ENCODE measurements at places on chromosomes 3 and 15. TPM values are rescaled to one million over a fixed set of nuclear protein-coding genes. Genes with fewer than 3 reads are reported as not detected.

GRCh38 chr3:30855400-30856292, 38.8 kb downstream of the GADL1 start:
- DNase-seq = no peak

GRCh38 chr15:59998950-59999611, 5.0 kb upstream of the FOXB1 start:
- DNase-seq = no peak

GRCh38 chr3:31057891-31058290, 163.4 kb upstream of the GADL1 start:
- DNase-seq = no peak

DNA sequence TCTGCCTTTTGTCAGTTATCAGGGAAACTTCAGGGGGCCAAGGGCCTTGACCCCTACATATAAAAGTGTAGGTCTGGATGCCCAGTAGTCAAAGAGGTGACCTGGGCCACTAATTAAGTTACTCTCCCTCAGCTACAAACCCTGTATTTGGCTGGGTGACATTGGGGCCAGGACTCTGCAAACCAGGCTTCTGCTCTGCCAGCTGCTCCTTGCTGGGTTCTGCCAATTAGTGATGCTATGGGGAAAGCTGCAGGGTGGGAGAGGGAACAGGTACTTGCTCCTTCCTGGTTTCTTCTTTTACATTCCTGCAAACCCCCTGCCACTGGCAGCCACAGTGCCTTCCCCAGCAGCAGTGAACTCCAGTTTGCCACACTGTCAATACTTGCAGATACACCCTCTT, 179.2 kb downstream of the CADPS start:
- DNase-seq = no peak

DNA sequence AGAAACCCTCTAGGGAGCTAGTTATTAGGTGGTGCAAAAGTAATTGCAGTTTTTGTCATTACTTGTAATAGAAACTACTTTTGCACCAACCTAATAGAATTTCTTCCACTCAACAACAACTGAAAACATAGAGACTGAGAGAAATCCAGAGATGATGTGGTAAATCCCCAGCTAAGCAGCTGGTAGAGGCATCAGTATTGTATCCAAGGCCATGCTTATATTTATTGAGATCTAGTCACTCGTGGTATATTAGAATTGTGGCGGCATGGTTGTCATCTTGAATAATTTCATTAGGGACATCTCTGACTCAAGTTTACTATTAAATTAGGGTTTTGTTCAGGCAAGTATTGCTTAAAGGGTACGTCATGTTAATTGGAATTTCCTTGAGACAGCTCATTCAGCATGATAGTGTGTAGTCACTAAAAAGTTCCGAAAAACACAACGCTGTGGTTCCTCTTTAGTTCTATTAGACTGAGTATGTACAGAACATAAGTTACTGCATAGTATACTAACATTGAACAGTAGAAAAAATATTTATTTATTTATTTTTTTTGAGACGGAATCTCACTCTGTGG, 35.3 kb downstream of the PAK2 start:
- DNase-seq = no peak

Gene GOLGA8J
- not detected for total RNA-seq
